ENCODE measurements at places on chromosomes 6 and 20.

- no peak for DNase-seq
Measured at GRCh38 chr6:144617708-144618107, 332.6 kb downstream of the UTRN start.

DNA sequence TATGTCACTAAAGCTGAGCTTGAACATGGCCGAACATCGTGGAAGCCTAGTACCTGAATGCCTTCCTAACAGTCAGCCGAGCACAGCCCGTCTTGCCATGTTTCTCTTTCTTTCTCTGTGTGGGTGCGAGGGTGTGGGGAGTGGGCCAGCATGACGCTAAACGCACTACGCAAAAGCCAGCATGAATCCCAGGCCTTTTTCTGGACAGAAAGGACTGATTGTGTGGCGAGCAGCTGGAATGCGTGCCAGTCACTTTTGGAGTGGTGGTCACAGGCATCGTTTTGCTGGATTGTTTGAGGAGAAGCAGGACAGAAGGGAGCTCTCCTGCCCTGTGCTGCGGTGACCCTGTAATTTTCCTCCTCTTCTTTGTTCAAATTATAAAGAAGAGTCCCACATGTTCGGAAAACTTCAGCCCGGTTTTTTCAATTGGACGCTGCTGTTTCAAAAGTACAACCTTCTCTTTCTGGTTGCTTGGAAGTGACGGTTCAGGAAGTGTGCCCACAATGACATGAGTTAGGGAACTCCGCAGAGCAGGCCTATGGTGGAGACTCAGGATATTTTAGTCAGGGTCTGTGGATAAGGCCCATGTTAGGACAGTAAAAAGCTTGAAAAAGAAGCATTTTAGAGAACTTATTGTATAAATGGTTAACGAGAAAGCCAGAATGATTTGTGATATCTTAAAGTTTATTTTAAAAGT is 54.3 kb downstream of the PDE7B start:
- DNase-seq: no peak

DNA sequence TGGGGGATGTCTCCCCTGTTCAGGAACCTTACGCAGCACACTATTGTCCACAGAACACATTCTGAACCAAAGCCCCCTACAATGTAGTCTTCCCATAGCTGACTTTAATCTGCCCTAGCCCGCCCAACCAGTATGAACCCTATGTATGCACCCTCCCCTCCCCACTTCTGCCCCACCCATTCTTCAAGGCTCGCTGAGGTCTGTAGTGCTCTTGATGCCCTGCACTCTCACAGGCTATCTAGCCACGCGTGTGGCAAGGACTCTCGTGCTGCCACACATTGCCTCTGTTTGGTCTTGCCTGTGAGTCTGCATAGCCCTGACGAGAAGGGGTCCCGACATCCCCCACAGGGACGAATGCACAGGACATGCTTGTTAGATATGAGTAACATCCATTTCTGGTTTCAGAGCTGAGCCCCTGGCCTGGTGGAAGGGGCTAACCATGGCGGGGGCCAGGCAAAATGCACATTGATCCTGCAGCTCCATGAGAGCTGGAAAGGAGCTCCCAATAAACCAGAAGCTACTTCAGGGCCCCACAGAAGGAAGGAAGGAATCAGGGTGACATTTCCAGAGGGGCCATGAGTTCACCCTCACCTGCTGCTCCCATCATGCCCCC is 22.6 kb downstream of the MOCS1 start:
- no peak for DNase-seq

DNA sequence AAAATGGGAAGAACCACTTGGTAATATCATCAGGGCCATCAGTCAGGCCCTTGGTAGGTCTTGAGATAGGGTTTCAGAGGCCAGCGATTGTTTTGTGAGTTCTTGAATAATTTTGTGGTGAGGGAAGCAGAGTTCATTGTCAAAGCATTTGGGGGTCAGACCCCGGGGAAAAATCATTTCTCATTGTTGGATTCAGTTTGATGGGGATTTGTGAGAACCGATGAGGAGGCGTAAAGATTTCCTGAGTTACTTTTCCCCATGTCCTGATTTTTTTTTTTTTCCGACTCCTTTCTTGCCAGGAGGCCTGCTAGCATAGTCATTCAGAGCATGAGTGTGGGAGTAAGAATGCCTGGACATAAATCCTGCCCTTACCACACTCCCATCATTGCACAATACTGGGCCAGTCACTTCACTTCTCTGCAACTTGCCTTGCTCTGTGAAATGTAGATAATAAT is 60.3 kb downstream of the TSHZ2 start:
- DNase-seq: peak; percentile 95

DNA sequence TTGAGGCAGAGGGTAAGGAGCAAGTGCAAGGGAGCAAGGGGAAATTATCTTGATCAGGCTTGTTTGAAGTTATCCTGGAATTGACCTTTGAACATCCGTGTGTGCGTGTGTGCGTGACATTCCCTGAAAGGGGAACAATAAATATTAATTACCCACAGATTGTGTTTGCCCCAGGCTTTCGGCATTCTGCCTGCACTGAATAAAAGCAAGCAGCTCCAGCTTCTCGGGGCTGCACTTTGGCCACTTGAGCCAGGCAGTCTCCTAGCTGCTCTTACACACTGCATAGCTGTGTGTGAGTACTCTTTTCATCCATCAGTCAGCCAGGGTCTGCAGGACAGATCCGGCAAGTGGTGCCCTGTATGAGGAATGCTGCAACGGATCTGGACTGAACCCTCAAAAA is 107.7 kb upstream of the BTN3A2 start:
- no peak for DNase-seq

- DNase-seq: no peak
Measured at GRCh38 chr20:32527052-32527446, 58.1 kb downstream of the NOL4L start.

GRCh38 chr6:165837948-165838745 is 175.1 kb upstream of the PDE10A start:
- no peak for DNase-seq

GRCh38 chr6:117558818-117559217 is 43.5 kb downstream of the GOPC start:
- no peak for DNase-seq

DNA sequence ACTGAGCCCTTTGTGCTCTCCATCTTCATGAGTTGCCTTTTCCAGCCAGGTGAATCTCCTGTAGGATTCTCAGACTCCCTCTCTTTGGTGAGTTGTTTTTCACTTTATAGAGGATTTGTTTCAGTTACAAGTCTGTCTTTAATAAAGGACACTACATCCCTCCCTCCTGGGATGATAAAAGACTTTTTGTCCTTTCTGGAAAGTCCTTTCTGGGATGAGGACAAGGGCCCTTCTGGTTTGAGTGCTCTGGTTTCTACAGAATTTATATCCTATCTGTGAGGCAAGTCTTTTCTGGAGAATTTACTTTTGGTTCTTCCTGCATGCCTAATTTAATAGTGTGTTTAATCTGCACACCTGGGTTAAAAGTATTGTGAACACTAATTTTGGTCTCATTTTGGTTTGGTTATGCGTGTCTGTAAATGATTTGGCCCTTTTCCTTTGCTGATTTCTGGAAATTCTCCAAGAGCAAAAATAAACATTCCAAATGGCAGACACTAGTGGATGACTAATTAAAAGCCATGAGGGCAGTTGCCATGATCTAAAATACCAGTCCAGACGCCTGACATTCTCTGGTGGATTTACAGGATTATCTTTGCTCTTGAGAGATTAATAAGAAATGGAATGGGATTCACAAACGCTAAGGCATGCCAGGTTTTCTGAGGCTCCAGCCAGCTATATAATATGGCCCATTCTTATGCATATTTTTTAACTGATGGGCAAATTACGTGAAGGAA is 44.8 kb downstream of the TCP11 start:
- peak; percentile 94 for DNase-seq

DNA sequence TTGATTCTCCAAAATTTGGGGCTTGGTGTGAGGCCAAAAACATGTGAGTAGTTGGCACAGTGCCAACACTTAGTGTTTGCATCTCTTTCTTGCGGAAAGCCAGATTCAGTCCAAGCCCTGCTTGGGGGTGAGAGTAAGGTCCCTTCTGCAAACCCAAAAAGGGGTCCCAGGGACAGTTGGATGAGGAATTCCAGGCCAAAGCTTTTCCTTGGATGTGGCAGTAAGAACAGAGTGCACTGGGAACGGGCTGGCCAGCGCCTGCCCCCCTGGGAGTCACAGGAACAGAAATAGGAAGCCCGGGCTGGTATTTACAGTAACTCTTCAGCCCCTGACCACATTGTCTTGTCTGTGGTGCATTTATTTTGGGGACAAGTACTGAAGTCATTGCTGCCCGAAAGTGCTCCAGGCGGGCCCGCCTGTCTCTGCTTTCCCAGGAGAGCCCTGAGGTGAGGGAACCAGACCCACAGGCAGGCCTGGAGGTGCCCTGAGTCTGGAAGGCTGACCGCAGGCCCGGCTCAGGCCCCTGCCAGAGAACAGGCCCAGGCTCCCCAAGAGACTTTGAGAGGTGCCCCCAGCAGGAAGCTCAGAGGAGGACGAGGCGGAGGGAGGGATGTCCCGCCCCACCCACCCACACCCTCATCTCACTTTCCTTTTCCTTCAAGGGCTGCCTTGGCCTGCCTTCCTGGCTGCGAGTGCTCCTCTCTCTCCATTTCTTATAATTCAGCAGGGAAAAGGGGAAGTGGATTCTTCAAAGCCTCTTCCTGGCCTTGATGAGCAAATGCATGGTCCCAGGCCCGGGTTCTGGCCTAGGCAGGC is 218.4 kb downstream of the MAFB start:
- no peak for DNase-seq
